ENCODE measurements at places on chromosomes 2 and 18.

DNA sequence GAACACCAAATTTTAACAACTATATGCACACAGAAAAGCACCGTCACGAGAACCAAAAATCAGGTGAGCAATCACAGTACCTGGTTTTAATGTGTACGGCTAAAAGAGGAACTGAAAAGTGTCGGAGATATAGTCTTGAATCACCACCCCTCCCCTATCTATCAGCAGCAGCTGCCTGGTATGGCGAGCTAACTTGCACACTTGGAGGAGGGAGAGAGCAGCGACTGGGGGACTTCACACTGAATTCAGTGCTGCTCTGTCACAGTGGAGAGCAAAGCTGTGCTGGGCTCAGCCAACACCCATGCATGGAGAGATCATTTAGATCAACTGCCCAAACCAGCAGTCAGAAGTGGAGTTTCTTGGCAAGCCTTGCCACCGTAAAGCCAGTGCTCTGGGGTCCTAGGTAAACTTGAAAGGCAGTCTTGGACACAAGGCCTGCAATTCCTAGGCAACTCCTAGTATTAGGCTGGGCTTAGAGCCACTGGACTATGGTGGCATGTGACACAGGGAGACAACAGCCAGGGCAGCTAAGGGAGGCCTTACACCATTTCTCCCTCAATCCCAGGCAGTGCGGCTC is 89.2 kb upstream of the CD226 start:
- DNase-seq: no peak

- DNase-seq: no peak
These were observed 322.1 kb upstream of the THUMPD2 start for GRCh38 chr2:40101131-40101575.

- DNase-seq: no peak
These were observed 184.0 kb downstream of the SEPTIN10 start for GRCh38 chr2:109429567-109430328.

- no peak for DNase-seq
These were observed 620.7 kb upstream of the ZEB2 start for GRCh38 chr2:145140658-145141057.

GRCh38 chr2:10873790-10874437 is 37.8 kb upstream of the KCNF1 start:
- no peak for DNase-seq

DNA sequence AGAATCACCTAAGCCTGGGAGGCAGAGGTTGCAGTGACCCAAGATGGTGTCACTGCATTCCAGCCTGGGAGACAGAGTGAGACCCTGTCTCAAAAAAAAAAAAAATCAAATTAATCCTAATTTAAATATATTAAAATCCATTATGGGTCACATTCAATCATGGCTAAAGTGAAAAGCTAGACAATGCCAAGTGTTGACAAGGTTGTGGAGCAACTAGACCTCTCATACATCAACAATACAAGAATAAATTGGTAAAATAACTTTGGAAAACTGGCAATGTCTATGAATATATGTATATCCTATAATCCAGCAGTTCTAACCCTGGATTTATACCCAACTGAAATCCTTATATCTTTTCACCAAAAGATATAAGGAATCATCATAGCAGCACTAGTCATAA is 23.4 kb upstream of the ATL2 start:
- DNase-seq: no peak

- no peak for DNase-seq
These were observed 236.2 kb upstream of the COPS8 start for GRCh38 chr2:236849508-236849907.

DNA sequence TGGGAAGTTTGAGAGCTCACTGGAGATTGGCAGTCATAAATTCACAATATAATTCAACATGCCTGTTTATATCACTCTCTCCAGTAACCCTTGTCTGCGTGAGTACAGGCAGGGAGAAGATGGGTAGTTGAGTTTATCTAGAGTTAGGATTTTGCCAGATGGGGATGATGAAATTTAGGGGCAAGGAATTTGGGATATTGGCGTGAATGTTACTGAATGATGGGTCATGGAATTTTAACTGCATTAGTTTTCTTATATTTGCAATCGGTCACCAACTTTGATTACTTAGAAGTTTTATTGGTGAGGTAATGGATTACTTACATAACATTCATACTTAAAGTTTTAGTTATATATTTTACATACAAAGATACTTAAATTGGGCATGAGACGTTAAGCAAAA is 35.1 kb downstream of the SANBR start:
- DNase-seq: no peak

- no peak for DNase-seq
These were observed 123.5 kb upstream of the CTAGE1 start for GRCh38 chr18:22541232-22541631.

GRCh38 chr2:120831891-120832290 is 96.2 kb downstream of the GLI2 start:
- no peak for DNase-seq

DNA sequence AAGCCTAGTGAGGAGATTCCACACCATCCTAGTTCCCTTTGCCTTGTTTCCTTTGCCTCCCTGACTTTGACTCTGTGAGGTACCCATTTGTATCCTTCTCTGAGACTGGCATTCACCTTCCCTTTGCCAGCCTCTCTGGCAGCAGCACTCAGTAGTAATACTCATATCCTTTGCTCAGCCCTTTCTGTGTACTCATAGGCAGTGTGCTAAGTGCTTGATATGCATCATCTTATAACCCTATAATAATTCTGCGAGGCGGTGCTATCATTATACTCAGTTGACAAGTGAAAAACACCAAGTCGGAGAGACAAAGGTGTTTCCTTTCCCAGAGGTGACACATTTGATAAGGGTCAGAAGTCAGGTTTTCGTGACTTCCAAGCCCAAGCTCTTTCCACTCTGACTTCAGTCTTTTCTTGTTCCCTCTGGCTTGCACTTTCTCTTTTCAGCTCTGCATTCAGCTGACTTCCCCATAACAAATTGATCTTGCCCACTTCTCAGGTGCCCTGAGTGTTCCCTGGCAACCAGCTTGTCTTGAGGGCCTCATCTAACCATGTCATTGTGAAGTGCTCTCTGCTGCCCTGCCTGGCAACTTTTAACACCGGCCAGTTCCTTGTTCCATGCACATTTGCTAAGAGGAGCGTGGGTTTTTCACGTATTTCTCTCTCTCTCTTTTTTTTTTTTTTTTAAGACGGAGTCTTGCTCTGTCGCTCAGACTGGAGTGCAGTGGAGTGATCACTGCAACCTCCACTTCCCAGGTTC is 94.5 kb upstream of the UPP2 start:
- DNase-seq: no peak

GRCh38 chr2:181483876-181484275 is 26.7 kb downstream of the ITGA4 start:
- DNase-seq: no peak

GRCh38 chr2:34736482-34736881 is 1137.4 kb upstream of the FAM98A start:
- no peak for DNase-seq

GRCh38 chr2:20377741-20378140 is 27.1 kb upstream of the PUM2 start:
- no peak for DNase-seq
